ENCODE measurements at places on chromosomes 2 and 18. TPM values are rescaled to one million over a fixed set of nuclear protein-coding genes. Genes with fewer than 3 reads are reported as not detected.
A peak's percentile ranks its signal among the peaks of the same experiment; 100 is the strongest.

DNA sequence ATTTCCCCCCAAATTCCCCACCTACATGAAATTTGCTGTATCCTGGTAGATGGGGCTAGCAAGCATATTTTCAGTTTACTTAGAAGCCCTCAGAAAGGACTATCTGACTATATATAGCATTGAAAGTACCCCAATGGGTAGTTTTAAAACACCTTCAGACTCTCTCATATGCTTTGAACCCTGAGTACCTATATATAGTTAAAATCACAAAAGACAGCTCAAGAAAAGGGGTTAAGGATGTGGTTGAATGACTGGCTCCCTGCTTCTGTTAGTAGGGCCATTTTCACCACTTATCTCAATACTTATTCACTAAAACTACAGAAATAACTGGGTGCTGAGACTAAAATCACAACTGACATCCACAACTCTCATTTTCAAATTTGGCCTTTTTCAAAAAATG is 18.5 kb downstream of the WDPCP start:
- DNase-seq, result no peak

GRCh38 chr18:63051928-63052327 is 267.6 kb downstream of the BCL2 start:
- no peak for DNase-seq

DNA sequence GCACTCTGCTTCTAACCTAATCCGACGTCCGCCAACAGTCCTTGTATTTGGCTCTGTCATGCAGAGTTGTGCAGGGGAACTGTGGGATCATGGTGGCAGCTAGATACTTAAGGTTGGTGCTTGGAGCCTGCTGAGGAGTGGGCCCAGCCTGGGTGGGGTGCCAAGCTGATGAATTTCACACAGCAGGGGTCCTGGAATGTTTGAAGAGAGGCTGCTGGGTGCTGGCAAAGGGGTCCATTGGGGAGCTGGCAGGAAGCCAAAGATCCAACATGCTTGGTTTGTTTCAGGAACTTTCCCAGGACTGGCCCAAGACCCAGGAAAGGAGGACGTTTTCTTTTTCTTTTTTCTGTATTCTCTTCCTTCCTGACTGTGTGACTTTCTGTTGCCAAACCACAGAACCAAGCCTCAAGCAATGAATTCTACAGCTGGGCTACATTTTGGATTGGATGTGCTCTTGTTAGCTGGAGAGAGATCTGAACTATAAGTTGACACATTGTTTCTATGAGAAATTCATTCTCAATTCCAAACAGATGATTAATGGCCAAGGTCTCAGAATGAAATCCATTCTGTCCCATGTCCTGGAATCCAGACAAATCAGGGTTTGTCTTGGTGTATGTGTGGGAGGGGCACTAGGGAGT is 49.9 kb downstream of the DHRS9 start:
- no peak for DNase-seq

DNA sequence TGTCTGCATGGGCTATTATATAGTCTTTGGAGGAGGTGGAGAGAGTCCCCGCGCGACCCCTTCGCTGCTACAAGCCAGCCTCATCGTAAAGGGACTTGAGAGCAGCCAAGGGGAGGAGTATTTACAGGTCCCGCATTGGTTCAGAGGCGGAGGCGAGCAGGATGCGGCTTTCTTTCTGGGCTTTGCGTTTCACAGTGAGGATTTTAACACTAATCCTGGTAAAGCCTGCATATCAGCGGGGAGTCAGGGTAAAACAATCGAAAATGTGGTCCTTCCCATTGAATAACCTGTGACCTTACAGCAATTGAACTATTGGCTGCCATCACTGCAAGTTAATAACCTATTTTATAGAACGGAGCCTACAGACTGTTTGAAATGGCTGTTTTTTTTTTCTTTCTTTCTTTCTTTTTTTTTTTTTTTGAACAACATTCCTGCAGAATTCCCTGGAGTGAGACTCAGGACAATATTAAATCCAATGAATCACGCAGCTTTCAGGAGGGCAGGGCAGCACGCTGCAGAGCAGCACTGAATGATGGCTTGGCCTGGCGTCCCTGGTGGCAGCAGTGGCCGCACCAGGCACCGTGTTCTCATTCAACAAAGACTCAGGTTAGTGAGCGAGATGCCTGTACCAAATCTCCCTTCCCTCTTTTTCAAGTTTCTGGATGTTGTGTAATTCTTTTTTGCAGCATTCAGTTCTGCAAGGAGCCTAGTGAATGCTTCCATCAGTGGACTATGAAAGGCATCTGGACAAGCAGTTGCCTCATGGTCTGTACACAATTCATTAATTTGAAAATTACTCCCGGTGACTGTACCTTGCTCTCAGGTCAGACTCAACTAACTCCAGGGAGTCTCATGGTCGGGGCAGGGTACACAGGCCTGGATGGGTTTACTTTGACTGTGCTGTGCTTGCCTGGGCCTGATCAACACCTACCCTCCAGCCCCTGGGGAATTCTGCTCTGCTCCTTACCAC is 19.8 kb downstream of the SMIM21 start:
- DNase-seq, result no peak

GRCh38 chr2:202418511-202418910 is 42.4 kb downstream of the BMPR2 start:
- DNase-seq, result no peak

DNA sequence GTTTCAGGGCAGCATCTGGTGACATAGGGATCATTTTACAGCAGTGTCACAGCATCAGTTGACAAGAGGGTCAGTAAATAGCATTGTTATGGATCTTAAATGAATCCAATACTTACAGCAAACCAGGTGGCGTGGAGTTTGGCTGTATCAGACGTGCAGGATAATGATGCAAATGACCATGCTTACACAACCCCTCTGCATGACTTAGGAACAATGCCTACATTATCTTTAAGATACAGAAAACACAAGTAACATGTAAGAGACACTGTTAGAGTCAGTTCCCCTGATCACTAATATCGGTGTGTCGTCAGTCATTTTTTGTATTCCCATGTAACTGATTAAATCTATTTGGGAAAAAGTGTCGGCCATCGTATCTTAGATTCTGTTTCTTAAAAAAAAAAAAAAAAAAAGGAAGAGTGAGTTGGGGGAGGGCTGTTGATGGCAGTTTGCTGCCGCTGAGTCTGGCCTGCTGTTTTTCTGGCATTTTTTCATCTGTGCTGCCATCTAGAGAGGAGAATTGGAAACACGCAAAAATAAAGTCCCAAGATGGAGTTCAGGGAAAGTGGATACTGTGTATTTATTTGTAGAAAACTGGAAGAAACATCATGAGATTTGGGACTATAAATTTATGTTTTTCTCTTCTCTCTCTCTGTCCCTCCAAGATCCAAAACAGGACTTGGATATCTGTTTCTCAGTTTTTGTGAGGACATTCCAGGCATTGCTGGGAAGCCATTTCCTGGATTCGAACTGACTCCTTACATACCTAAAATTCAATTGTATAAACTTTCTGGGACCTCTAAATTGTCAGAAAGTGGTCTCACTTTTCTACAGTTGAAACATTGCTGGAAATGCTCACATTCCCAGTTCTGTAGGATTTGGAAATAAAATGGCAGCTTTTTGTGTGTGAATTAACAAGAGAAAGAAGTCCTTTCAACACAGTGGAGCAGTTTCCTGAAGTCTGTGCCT is 60.3 kb upstream of the AGPS start:
- DNase-seq, result peak; percentile 80

DNA sequence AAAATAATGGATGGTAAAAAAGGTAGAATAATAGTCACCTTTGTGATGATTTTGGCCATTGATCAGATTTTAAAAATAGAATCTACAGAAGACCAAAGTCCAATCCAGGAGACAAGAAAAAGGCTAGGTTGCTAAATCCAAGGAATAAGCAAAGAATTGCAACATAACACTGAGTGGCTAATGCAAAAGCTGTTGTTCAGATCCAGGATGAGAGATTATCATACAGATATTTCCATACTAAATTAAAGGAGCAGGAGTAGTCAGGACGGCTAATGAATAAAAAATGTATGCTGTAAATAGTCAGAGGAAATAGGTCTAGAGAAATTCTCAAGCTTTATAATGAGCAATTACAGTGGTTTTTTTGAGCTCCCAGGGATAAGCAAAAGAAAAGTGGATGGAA is 745.9 kb upstream of the ACVR2A start:
- DNase-seq, result no peak

DNA sequence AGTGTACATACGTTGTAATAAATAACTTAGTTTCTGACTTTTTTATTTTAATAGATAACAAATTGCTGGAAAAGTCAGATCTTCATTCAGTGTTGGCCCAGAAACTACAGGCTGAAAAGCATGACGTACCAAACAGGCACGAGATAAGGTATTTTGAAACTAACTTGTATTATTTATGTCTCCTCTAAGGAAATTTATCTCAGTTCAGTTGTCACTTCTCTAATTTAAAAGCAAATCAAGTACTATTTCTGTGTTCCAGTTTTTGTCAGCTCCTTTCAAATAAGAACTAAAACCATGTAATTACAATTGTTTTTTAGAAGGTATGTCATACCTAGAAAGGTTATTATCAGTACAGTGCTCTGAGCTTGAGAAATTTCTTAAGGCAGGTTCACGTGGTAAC is 4.6 kb downstream of the ATG16L1 start:
- DNase-seq, result no peak

DNA sequence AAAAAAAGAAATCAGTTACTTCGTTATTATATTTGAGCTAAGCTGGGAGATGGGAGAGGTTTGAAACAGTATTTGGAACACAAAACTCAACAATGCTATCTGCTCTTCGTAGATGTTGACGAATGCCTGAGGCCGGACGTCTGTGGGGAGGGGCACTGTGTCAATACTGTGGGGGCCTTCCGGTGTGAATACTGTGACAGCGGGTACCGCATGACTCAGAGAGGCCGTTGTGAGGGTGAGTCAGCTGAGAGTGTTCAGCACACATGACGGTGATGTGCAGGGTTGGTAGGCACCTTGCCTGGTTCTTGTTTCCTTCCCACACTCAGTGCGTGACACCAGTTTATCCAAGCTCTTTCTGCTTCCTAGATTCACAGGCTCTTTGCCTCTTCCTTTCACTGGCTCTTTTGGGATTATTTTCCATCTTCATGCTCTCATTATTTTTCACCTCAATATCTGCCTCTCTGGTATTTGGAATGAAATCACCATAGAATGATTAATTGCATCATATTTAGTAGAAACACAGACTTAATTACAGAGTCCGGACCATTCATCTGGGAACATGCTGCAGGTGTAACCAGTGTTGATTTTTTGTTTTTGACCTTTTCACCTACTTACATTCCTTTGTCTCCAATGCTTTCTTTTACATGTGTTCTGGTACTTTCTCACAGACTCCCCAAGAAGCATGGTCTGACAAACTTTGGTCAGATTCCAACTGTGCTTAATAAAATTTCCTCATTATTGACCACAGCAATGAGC is 200.6 kb upstream of the RASGRP3 start:
- no peak for DNase-seq

DNA sequence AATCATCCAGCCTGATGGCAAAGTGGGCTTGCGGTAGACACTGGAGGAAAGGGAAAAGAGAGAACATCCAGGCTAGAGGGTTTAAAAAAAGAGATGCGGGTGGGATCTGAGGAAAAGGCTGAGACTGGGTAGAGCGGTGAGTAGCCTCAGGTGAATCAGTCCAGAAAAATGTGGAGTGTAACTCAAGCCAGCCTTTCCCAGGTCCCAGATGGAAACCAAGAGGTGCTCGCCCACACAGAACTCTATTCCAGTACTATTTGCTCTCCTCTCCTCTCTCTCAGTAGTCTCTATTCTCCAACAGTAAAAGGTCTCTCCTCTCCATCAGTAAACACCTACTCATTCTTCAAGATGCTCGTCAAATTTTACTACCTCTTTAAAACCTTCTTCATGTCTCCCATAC is 38.3 kb upstream of the NRP2 start:
- DNase-seq, result no peak

- DNase-seq, result no peak
These were observed 12.8 kb downstream of the TANK start for GRCh38 chr2:161172901-161173540.

- no peak for DNase-seq
These were observed 95.8 kb upstream of the SETBP1 start for GRCh38 chr18:44584900-44585299.

DNA sequence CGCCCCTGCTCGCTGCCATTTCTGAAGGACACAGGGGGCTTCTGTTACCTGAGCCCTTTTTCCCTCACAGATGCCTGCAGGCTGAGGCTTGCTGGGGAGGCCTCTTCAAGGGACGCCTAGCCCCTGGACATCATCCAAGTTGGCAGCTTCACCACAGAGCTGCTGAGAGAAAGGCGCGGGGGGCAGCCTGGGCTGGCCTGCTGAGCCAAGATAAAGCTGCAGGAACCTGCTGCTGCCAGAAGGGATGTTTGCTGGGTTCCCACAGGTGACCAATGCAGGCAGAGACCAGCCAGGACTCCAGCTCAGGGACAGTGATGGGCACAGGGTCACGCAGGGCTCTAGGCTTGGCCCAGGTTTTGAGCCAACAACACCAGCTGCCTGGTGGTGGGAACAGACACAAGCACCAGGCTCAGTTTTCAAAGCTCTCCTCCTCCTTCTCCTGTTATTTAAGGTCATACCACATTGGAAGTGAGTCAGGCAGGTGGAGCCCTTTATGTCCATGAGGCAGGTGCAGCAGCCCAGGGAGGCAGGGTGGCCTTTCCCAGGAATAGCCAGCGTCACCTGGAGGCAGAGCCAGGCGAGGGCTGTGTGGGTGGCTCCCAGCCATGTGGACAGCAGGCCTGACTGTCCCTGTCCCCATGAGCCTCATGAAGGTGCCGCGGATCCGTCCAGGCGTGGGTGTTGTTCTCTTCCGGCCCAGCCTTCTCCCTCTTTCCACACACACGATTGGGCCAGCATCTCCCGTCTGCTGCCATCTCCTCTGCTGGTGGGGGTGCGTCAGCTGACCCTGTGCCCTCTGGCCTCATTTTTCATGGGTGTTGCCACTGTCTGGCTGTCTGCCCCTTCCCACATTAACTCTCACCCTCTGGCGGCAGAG is 515.5 kb upstream of the MYT1L start:
- no peak for DNase-seq

DNA sequence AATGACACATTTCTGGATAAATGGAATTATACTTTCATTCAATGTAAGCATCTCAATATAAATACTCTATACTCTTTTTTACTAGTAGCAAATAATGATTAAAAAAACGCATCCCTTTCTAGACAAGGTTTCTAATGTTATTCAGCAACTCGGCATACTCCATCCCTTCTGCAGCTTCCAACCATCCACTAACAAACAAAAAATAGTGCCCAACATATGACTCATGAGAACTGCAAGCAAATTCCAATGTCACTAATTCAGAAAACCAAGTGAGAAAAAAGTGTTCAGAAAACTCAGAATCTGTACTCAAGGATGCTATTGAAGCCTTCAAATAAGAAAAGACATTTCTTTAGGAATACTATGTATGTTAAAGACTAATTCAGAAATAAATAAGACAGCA is 140.0 kb downstream of the BAZ2B start:
- DNase-seq, result no peak

SERPINB12 gene
- total RNA-seq, result not detected

NT5C1B gene
- not detected for total RNA-seq

SPATA3 gene
- not detected for total RNA-seq

ERLEC1 gene
- total RNA-seq, result 71.4 TPM

CAPN10 gene
- total RNA-seq, result 31.9 TPM

CELF4 gene
- total RNA-seq, result 2.1 TPM

TUBA4B gene
- total RNA-seq, result 3.0 TPM

Measured in left lung (tissue), 14 donors.